NCI-H526 (cell line): ENCODE measurements at places on chromosomes 13 and 19.
A peak's percentile ranks its signal among the peaks of the same experiment; 100 is the strongest.

DNA sequence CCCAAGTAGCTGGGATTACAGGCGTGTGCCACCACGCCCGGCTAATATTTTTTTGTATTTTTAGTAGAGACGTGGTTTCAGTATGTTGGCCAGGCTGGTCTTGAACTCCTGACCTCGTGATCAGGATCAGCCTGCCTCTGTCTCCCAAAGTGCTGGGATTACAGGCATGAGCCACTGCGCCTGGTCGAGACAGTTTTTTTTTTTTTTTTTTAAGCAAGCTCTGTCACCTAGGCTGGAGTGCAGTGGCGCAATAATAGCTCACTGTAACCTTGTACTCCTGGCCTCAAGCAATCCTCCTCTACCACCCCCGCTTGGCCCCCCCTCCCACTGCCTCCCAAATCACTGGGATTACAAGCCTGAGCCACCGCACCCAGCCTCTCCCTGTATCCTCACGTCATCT is 6.4 kb upstream of the MAP2K7 start:
- no peak for DNase-seq

GRCh38 chr19:23415034-23415433 is 19.8 kb upstream of the ZNF91 start:
- no peak for DNase-seq

GRCh38 chr19:31223740-31224534 is 125.3 kb downstream of the TSHZ3 start:
- DNase-seq, result no peak

- peak; percentile 25 for DNase-seq
These were observed 5.8 kb downstream of the DAZAP1 start for GRCh38 chr19:1412995-1413800.

DNA sequence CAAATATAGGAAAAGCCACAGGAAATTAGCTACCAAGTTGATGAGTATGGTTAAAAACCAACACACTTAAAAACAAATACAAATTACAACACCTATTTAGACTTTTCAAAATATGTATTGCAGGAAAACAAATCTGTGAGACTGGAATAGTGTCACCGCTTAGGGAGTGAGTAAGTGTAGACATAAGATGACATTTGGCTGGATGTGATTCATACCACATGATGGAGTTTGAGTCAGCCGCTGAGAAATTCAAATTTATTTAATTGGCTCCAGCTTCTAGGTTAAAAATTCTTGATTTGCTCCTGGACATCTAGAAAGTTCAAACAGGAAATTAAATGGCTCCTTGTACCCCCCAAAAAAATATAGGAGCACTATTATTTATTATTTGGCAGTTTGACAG is 531.7 kb downstream of the SLITRK1 start:
- DNase-seq, result no peak

GRCh38 chr13:102550507-102550906 is 46.3 kb upstream of the TPP2 start:
- no peak for DNase-seq

GRCh38 chr13:40615619-40616018 is 50.8 kb downstream of the FOXO1 start:
- DNase-seq, result no peak
